ENCODE measurements at places on chromosomes 12 and 14. TPM values are rescaled to one million over a fixed set of nuclear protein-coding genes. Genes with fewer than 3 reads are reported as not detected.

Gene ACSM4
- not detected for total RNA-seq

GRCh38 chr12:7748852-7749251 is 1.7 kb upstream of the CLEC4C start:
- H3K36me3 ChIP-seq: no peaks in the 10 kb centered on the region
- no peaks in the 10 kb centered on the region for H3K27me3 ChIP-seq
- no peak overlapping the region for H3K27ac ChIP-seq
- no peaks in the 10 kb centered on the region for H3K4me1 ChIP-seq

GRCh38 chr12:2581293-2582045 is 213.3 kb upstream of the FKBP4 start:
- H3K36me3 ChIP-seq: no peaks in the 10 kb centered on the region
- peaks cover 15% of the 10 kb centered on the region for H3K27me3 ChIP-seq
- DNase-seq: no peak
- H3K4me1 ChIP-seq: no peaks in the 10 kb centered on the region
- H3K4me3 ChIP-seq: no peak overlapping the region

Gene CLEC4C
- not detected for total RNA-seq

DNA sequence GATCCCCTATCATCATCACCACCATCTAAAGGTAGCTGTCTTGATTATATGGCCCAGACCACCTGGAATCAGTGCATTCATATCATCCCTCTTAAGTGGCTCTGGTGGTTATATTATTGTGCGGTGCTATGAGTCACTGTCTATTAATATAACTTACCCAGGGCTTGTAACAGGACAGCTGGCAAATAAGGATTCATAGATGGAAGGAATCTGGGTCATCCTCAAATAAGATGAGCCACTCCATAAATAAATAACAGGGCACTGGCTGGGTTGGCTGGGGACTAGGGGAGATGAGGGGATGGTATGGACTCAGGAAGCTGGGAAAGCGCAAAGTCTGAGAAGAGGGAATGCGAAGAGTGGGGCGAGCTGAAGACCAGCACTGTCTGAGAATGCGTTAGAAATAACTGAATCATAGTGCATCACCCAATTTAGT is 216.1 kb downstream of the NUAK1 start:
- peaks cover 16% of the 10 kb centered on the region for H3K27me3 ChIP-seq
- H3K4me1 ChIP-seq: no peaks in the 10 kb centered on the region
- no peaks in the 10 kb centered on the region for H3K36me3 ChIP-seq
- no peak overlapping the region for H3K27ac ChIP-seq
- no peak for DNase-seq

GRCh38 chr12:112325622-112326207 is 56.5 kb downstream of the HECTD4 start:
- DNase-seq: no peak
- no peaks in the 10 kb centered on the region for H3K27me3 ChIP-seq
- no peaks in the 10 kb centered on the region for H3K36me3 ChIP-seq
- no peak overlapping the region for H3K27ac ChIP-seq

DNA sequence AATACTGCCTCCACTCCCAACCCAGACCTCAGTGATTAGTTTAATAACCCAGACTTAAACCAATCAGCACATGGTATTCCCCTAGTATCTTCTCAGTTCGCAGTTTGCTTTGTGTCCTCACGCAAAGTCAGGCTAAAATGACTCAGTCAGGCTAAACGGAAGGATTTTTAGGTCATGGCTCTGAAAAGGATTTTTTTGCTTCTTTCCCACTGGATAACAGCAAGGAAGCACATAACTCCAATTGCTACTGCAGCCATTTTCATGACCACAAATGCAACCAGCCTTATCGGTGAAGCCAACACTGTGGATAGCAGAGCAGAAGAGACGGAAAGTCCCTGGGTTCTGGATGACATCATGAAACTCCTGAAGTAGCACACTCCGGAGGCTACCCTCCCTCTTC is 67.7 kb downstream of the ZC3H14 start:
- no peaks in the 10 kb centered on the region for H3K4me1 ChIP-seq
- no peak overlapping the region for H3K4me3 ChIP-seq
- H3K27ac ChIP-seq: no peak overlapping the region
- no peak for DNase-seq
- no peaks in the 10 kb centered on the region for H3K36me3 ChIP-seq

DNA sequence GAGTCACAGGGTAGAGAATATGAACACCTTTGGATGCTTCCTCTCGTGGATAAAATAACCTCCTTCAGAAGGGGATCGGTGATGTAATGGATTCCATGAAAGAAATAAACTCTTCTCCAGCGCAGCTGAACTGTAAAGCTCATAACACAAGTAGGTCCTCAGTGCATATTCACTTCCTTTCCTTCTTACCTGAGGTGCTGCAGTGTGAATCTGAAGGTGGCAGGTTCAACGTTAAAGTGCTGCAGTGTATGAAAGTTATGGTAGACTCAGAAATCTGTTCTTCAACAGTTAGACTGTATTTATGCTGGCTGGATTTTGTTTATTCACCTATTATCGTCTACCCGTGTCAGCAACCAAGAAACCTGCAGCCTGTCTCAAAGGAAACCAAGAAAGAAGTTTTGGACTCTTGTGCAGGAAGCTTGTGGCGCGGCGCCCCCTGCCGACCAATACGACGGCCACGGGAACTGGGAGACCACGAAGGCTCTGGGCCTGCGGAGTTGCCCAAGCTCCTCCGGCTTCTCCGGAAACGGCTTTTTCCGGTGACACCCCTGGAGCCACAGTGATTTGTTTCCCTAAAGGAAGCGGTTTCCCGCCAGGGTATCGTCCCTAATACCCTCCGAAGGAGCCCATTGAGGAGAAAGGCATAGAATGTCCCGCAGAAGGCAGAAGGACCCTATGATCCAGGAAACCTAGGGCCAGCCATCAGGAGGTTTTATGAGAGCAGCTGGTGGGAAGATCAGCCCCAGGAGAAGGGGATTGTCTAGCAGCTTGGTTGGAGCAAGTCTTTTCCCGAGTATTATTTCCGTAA is 17.6 kb upstream of the RNASE3 start:
- peak; percentile 75 for DNase-seq
- peaks cover 14% of the 10 kb centered on the region for H3K4me1 ChIP-seq
- H3K4me3 ChIP-seq: peak overlapping the region; percentile 4
- H3K27me3 ChIP-seq: peaks cover 5% of the 10 kb centered on the region

- no peak for DNase-seq
- no peaks in the 10 kb centered on the region for H3K36me3 ChIP-seq
- peaks cover 9% of the 10 kb centered on the region for H3K27me3 ChIP-seq
- no peak overlapping the region for H3K27ac ChIP-seq
These were observed 16.7 kb downstream of the AHSA1 start for GRCh38 chr14:77474479-77475177.

Gene TMEM121
- total RNA-seq: 5.5 TPM

Gene KLHL33
- total RNA-seq: 0.52 TPM

DNA sequence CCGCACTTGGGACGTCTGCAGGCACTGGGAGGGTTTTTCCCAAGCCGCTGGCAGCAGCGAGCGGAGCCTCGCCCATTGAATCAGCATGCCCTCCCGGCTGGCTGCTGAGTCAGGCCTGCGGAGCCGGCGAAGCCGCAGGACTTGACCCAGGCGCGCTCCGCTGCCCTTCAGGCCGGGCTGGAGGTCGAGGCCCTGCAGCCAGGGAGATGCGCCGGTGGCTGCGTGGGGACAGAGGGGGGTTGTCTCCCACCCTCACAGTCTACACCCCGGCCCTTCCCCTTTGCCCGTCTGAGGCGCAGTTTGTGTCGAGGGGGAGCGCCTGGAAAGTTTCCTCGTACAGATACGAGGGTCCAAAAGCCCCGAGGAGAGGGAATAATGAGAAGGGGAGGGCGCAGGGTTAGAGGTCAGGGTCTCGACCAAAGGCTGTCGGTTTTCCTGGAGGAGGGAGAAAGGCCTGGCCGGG is 759 bp upstream of the KLC1 start:
- H3K4me1 ChIP-seq: peaks cover 10% of the 10 kb centered on the region
- peak overlapping the region; percentile 87 for H3K4me3 ChIP-seq
- peak overlapping the region; percentile 75 for H3K27ac ChIP-seq
- no peaks in the 10 kb centered on the region for H3K27me3 ChIP-seq

DNA sequence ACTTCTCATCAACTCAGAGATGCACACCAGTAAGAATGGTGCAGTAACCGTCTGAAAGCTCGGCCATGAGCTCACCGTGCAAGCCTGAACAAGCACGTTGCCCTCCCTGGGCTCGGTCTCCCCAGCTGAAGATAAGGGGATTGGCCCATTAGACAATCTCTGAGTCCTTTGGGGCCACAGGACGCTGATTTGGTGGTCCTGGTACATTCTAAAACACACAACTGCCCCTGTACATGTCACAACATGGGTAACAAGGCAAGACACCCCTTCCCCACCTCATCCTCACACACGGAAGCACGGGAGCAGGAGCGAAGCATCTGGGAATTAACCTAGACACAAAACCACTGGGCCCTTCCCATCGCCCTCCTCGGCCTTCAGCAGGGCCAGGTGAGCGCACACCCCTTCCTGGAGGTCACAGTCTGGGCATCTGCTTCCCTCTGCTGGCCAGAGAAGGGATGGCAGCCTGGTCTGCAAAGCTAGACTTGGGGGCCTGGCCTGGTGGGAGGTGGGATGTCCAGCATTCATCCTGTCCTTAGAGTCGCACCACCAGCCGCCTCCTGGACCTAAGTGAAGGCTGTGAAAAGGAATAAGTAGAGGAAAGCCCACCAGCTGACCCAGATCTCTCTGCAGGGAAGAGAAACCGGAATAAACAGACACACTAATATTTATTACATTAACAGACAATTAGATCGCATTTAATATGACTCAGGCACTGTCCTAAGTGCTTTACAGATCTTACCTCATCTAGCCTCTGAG is 18.9 kb upstream of the SMUG1 start:
- peaks cover 18% of the 10 kb centered on the region for H3K27me3 ChIP-seq
- H3K4me3 ChIP-seq: no peak overlapping the region
- peaks cover 4% of the 10 kb centered on the region for H3K4me1 ChIP-seq
- no peak overlapping the region for H3K27ac ChIP-seq

Gene CLEC9A
- not detected for total RNA-seq

DNA sequence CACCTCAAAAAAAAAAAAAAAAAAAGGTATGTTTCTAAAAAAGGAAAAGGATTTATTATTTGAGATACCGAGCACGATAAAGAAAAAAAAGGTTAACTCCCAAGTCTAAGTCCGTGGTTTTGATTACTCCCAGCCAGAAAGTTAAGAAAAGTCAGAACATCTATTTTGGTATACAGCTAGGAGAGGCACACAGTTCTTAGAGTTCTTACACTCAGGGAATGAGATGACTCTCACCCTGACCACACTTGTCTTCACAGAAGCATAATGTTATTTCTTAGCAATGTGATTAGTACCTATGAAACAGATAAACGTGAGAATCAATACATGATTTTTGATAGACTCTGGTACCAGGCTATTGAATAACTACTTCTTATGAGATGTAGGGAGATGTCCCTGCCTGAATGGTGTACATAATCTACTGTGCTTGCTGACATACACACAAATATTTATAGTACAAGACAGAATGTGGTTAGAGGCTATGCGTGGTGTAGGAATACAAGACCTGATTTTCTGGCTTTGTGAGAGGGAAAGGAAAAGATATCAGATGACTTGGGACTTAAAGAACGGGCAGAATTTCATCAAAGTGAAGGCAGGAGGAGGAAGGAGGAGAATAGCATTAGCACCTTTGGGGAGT is 31.6 kb downstream of the LIMA1 start:
- peaks cover 5% of the 10 kb centered on the region for H3K4me1 ChIP-seq
- peaks cover 7% of the 10 kb centered on the region for H3K36me3 ChIP-seq
- no peak overlapping the region for H3K4me3 ChIP-seq
- H3K27ac ChIP-seq: no peak overlapping the region
- H3K27me3 ChIP-seq: no peaks in the 10 kb centered on the region

DNA sequence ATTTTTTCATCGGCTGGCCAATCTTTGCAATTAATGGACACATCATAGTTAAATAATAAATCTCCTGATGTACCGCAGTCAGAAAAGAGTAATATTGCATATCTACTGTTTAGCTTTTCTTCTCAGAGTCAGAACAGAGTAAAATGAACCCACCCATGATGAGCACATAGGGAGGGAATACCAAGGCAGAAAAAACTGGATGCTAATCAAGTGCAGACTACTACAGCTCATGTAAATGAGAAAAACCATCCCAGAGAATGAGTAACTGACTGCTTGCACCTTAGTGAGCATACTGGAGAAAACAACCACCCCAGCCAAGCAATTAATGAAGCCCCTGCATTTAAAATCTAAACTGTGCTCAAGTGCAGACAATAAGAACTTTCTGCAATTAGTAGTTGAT is 483.7 kb downstream of the MDGA2 start:
- H3K36me3 ChIP-seq: no peaks in the 10 kb centered on the region
- H3K4me1 ChIP-seq: no peaks in the 10 kb centered on the region
- no peak for DNase-seq
- no peaks in the 10 kb centered on the region for H3K27me3 ChIP-seq
- no peak overlapping the region for H3K4me3 ChIP-seq
- H3K27ac ChIP-seq: no peak overlapping the region

Gene MUCL1
- total RNA-seq: not detected

Gene UBC
- total RNA-seq: 788 TPM

GRCh38 chr12:69059465-69060457 is 126.8 kb upstream of the CPM start:
- no peak for DNase-seq
- no peaks in the 10 kb centered on the region for H3K4me1 ChIP-seq
- H3K27me3 ChIP-seq: no peaks in the 10 kb centered on the region
- no peaks in the 10 kb centered on the region for H3K36me3 ChIP-seq
- H3K27ac ChIP-seq: no peak overlapping the region

Gene NGB
- total RNA-seq: not detected

Gene DMAC2L
- total RNA-seq: 21.7 TPM

GRCh38 chr14:69370061-69370460 is 28.0 kb downstream of the ERH start:
- DNase-seq: no peak
- H3K4me3 ChIP-seq: no peak overlapping the region
- H3K27me3 ChIP-seq: no peaks in the 10 kb centered on the region

- H3K27ac ChIP-seq: no peak overlapping the region
- H3K27me3 ChIP-seq: no peaks in the 10 kb centered on the region
- no peak overlapping the region for H3K4me3 ChIP-seq
- H3K36me3 ChIP-seq: peaks cover 2% of the 10 kb centered on the region
- DNase-seq: no peak
These were observed 67.7 kb upstream of the CPM start for GRCh38 chr12:69000540-69001243.

- no peak for DNase-seq
- H3K4me3 ChIP-seq: no peak overlapping the region
- peaks cover 6% of the 10 kb centered on the region for H3K4me1 ChIP-seq
- no peaks in the 10 kb centered on the region for H3K36me3 ChIP-seq
- no peaks in the 10 kb centered on the region for H3K27me3 ChIP-seq
These were observed 38.4 kb upstream of the G2E3 start for GRCh38 chr14:30520536-30520935.

Gene LMO3
- not detected for total RNA-seq

GRCh38 chr14:97046967-97047366 is 249.8 kb downstream of the VRK1 start:
- H3K27ac ChIP-seq: no peak overlapping the region
- peaks cover 2% of the 10 kb centered on the region for H3K27me3 ChIP-seq
- no peak overlapping the region for H3K4me3 ChIP-seq
- DNase-seq: no peak
- H3K4me1 ChIP-seq: no peaks in the 10 kb centered on the region
